ENCODE measurements at places on chromosomes 3 and 15.

DNA sequence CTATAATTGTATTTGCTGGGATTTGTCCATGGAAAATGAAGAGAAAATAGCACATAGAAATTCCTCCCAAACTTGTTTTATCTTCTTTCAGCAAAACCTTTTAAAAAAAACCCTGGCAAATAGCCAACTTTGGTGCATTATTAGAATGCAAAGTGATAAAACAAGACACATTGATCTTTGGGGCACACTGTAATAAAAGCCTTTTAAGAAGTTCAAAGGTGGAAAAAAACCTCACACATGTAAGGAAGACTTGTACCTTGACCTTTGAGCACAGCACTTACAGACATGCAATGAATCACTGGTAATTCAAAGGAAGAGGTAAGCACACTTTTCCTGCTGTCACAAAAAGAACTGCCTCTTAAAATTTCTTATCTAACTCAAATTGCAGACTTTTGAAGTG is 8.0 kb upstream of the MORC1 start:
- no peak for DNase-seq

DNA sequence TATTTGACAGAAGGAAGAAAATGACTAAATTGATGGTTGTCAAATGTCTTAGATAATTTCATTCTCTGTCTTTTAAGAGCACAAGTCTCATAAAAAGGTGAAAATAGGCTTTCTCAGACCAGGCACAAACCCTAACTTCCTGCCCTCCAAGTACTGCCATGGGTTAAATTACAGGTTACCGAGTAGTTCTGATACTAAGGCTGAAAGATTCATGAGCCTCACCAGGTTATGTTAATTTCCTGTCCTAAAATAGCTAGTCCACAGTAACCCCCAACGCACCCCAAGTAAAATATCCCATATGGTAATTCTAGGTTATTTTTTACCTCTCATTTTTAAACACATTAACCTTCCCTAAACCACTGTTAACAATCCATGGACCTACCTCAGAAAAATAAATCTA is 42.0 kb downstream of the GSK3B start:
- DNase-seq, result no peak

DNA sequence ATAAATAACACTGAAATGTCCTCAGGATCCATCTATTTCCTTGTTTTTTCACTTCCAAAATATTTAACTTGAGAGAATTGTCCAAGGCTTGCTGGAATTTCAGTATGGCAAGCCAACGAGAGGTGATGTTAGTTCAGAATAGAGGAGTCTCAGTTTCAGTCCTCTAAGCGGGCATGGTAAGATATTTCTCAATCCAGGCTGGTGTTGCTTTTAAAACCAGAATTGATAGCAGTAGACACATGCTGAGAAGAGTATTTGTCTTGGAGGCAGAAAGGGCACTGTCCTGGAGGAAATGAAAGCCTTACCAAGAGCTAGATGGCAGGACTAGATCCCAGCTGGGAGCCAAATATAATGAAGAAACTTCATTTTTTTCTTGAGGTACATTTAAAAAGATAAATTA is 23.1 kb downstream of the PHLDB2 start:
- no peak for DNase-seq

DNA sequence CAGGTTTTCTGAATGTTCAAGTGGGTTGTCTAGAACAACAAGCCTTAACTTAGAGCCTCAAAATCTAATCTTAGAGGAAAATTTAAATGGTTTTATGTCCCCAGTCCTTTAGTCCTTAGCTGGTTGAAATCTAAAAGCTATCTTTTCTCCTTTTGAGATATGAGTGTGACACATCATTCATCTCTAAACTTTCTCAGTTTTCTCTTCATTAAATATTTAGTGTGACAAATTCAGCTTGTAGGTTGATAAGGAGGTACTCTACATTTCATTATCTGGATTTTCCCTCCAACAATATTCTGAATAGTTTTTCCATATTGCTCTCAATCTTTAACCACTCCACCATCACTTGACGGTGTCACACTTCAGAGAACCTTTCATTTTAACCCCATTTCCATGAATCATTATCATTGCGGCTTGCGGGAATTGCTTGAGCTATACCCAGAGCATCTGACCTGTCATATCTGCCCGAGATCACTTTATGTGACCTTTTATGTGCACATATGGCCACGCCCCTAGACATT is 16.1 kb upstream of the ATP8B4 start:
- no peak for DNase-seq

DNA sequence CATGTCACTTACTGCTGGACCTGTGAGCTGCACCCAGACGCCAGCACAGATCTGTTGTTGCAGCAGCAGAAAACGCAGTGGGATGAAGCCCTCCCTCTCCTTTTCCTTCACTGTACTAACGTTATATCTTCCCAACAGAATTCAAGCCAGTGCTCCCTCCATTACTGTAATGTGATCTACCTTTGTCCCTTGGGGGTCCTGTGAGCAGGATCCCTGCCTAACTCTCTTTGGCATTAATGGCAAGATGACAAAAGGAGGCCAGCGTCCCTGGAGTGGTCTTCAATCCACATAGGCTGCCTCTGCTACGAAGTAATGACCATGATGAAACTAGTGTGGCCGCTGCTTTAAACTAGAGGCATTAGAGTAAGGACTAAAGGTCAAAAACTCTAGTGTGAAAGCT is 69.3 kb upstream of the SOX14 start:
- DNase-seq, result no peak

DNA sequence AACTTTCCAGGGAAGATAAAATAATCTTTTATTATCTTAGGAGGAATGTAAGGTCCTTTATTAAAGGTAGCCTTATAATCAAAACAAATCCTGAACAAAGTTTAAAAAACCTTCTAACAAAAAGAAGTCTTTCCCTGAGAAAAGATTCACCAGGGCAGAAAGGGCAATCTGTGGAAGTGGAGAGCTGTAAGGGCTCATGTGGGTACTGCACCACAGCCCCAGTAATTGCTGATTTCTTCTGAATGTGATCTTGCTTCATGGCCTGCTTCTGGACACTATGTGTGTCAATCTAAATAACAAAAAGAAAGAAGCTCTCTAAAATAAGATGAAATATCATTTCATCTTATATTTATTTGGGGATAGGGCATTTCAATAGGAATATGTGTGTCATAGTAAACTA is 1501.6 kb downstream of the OTOL1 start:
- DNase-seq, result no peak

GRCh38 chr3:157610876-157611535 is 107.8 kb upstream of the VEPH1 start:
- no peak for DNase-seq

DNA sequence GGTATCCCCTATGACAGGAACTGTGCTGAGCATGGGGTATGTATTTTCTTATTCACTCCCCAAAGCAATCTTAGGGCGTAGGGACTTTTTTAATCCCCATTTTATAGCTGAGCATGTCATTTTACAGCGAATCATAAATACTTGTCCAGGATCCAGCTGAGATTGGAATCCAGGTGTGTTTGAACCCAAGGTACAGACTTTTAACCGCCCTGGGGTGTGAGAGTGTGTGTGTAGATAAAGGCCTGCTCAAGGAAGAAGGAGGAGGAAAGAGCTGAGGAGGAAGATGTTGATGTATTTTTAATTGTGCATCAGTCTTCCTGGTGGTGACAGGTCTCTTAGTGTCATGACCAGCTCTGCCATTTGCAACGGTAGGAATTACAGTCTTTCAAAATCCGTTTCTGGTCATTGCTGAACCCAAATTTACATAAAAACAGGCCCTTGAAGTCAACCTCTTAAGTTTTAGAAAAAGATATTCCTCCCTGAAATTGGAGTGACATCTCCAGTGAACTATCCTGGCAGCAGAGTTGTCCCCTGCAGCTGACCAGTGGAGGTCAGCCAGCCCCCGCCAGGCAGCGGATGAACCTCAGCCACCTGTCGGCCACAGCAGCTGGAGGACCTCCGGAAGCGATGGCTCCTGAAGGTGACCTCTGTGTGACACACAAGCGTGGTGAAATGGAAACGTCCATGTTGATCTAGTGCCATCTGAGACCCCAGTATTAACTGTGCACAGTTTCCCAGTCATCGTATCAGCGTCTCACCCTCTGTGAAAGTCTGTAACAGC is 92.8 kb upstream of the MITF start:
- no peak for DNase-seq

- no peak for DNase-seq
Measured at GRCh38 chr15:79881668-79882067, 15.1 kb downstream of the MTHFS start.

DNA sequence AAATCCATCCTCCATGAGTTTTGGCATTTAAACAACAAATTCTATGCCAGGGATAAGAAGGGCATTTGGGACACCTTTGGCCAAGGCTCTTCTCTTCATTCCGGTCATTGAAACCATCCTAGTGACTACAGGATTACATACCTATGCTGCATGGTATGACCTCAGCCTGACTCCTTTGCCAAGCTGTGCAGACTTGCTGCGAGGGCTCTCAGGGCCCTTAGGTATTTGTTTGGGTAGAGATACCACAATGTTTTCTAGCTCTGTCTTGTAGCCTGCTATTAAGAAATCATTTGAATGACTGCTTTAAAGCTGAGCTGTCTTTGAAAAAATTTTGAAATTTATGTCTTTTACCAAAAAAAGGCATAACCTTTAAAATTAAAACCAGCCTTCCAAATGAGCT is 749.8 kb upstream of the SGO1 start:
- no peak for DNase-seq

DNA sequence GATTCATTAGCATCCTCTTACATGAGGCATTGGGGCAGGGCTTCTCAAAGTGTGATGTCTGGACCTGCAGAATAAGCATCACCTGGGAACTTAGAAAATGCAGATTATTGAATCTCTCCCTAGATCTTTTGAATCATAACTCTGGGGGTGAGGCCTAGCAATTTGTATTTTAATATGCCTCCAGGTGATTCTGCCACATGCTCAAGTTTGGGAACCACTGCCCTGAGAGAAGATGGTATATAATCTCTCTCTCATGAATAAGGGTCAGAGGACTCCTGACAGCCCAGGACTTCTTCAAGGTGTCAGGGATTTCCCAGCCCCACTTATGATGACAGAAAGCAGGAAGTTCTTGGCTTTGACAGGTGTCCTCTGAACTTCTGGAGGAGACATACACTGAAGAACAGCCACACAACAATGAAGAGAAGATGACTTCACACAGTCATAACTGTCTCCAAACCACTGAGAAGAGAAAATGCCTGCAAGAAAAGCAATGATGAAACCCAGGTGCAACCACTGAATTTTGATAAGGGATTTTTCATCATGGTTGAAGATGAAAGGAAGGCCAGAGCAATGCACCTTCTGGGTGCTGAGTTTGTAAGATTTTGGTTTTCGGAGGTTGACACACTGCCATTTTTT is 211.9 kb upstream of the MRPL3 start:
- no peak for DNase-seq

DNA sequence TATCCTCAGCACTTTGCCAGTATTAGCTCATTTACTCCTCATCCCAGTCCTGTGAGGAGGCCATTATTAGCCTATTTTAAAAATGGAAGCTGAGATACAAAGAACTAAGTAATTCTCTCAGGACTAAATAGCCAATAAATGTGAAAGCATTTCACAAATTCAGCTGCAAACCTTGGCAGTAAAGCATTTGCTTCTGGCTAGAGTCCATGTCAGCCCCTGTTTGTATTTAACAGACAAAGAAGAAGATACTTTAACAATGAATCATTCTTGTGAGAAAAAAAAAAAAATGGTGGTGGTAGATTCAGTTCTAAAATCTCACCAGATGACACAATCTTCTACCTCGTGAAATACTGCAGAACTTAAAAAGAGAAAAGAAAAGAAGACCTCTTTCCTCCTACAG is 85.0 kb upstream of the CNTN6 start:
- peak; percentile 76 for DNase-seq

DNA sequence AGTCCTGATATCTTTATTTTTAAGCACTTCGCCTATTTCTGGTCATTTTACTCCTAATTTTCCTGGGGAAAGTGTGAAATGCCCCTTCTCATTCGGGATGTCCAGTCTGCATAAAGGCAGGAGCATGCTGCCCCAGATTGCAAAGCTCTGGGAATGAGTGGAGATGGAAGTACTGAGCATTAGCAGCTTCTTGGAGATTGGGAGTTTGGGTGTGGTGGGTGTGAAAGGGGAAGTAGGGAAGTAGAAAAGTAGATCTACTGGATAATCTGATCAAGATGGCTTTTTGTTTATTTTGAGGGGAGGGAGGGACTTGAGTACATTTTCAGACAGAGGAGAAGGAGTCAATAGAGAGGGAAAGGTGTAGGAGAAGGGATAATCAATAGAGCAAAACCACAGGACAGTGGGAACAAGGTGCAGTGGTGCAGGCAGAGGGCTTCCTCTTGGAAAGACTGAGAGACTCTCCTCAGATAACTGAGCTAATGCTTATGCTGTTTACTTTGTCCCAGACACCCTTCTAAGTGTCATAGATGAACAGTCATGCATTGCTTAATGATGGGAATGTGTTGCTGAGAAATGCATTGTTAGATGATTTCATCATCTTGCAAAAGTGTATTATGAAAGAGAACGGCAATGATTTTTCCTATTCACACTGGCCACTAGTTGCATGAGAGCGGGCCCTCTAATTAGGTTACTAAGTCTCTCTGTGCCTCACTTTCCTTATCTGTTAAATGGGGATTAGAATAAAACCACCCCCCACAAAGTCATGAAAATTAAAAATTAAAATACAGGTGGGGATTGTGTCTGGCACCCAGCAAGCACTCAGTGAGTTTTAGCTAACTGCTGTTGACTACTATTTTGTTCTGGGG is 45.5 kb downstream of the PHLDB2 start:
- peak; percentile 96 for DNase-seq

DNA sequence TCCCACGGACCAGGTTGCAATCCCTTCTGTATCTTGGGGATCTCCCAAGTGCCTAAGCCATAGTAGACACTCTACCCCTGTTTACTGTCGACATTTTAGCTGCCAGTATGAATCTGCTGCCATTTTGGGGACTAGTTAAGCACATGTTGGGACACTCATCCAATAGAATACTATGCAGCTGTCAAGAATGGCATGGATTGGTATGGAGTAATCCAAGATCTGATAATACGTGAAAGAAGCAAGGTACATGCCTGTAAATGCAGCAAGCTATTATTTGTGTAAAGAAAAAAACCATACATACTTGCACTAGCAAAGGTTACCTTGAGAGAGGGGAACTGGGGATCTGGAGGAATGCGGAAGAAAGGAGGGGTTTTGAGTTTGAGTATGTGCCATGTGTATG is 129.3 kb downstream of the SMAD6 start:
- no peak for DNase-seq

GRCh38 chr3:116238846-116239565 is 206.3 kb downstream of the LSAMP start:
- no peak for DNase-seq

GRCh38 chr3:110261141-110261540 is 810.5 kb upstream of the NECTIN3 start:
- no peak for DNase-seq

GRCh38 chr15:74907163-74907870 is 666 bp upstream of the FAM219B start:
- DNase-seq, result no peak

DNA sequence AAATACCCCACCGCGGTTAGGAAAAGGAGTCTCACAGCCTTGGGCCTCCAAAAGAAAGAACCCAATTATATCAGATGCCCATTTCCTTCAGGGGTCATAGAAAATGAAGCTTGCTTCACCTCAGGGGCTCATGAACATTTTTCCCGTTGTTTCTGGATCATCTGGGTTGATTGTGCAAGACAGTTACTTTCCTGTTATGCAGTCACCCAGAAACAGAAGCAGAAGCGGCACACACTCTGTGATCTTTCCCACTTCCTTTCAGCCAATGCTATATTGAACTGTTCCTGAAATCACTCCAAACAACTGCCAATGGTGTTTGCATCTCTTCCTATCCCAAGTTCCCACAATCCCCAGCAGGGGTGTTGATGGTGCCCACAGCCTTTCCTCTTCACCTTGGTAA is 295.6 kb upstream of the RASGRP1 start:
- peak; percentile 72 for DNase-seq

- DNase-seq, result no peak
Measured at GRCh38 chr15:101348015-101348414, 53.0 kb upstream of the SNRPA1 start.

GRCh38 chr15:78052545-78052944 is 25.0 kb downstream of the TBC1D2B start:
- DNase-seq, result no peak
